ENCODE measurements at places on chromosomes 1 and 21. TPM values are rescaled to one million over a fixed set of nuclear protein-coding genes. Genes with fewer than 3 reads are reported as not detected.

MEGF6 gene
- 11.7 TPM for total RNA-seq

SH2D1B gene
- not detected for total RNA-seq

FCRLA gene
- total RNA-seq: not detected

L1TD1 gene
- total RNA-seq: not detected

ADORA3 gene
- total RNA-seq: 3.4 TPM

SPRR2F gene
- not detected for total RNA-seq

TRAPPC3 gene
- total RNA-seq: 137 TPM

FAM78B gene
- total RNA-seq: 2.1 TPM

ANKRD34A gene
- 1.9 TPM for total RNA-seq

ATP1A2 gene
- 348 TPM for total RNA-seq

CYP4X1 gene
- 3.1 TPM for total RNA-seq

LORICRIN gene
- total RNA-seq: not detected

FAM163A gene
- total RNA-seq: not detected

CD1D gene
- total RNA-seq: 1.6 TPM

UBL4B gene
- total RNA-seq: not detected

LCE2C gene
- not detected for total RNA-seq

PSMG1 gene
- 19.0 TPM for total RNA-seq

TEDDM1 gene
- total RNA-seq: not detected

THEM5 gene
- total RNA-seq: not detected

CATSPER4 gene
- total RNA-seq: not detected

TNFRSF25 gene
- 11.2 TPM for total RNA-seq

UTS2 gene
- 0.31 TPM for total RNA-seq

ACADM gene
- total RNA-seq: 51.2 TPM

LCE3D gene
- total RNA-seq: 1.4 TPM

BGLAP gene
- total RNA-seq: not detected

KRTAP12-2 gene
- total RNA-seq: not detected

KCNA2 gene
- 4.3 TPM for total RNA-seq

UMODL1 gene
- not detected for total RNA-seq

KIF14 gene
- total RNA-seq: 0.12 TPM

LRRC3 gene
- 5.6 TPM for total RNA-seq

ZBTB8B gene
- total RNA-seq: under 0.01 TPM

NUP210L gene
- not detected for total RNA-seq

OR2T11 gene
- not detected for total RNA-seq

SERTAD4 gene
- total RNA-seq: 3.3 TPM

ELF3 gene
- total RNA-seq: 0.78 TPM

PDIK1L gene
- total RNA-seq: 6.9 TPM

DLGAP3 gene
- total RNA-seq: 0.12 TPM

ADAMTSL4 gene
- total RNA-seq: 27.1 TPM

SLC2A1 gene
- 23.5 TPM for total RNA-seq

CCDC17 gene
- total RNA-seq: 1.3 TPM

MYBPH gene
- not detected for total RNA-seq

CASQ2 gene
- 118 TPM for total RNA-seq

RXRG gene
- 2.4 TPM for total RNA-seq

SF3B4 gene
- 16.1 TPM for total RNA-seq

UBXN10 gene
- 18.2 TPM for total RNA-seq

MCOLN3 gene
- total RNA-seq: 2.2 TPM

BTBD19 gene
- total RNA-seq: 7.9 TPM

SMPDL3B gene
- not detected for total RNA-seq

WNT4 gene
- not detected for total RNA-seq

S100A4 gene
- total RNA-seq: 135 TPM

TMEM234 gene
- 9.3 TPM for total RNA-seq

PTGS2 gene
- 13.6 TPM for total RNA-seq

GJA5 gene
- total RNA-seq: 3.9 TPM

Data from gastroesophageal sphincter (tissue), 4 donors.